ENCODE measurements at places on chromosomes 5 and 9.

DNA sequence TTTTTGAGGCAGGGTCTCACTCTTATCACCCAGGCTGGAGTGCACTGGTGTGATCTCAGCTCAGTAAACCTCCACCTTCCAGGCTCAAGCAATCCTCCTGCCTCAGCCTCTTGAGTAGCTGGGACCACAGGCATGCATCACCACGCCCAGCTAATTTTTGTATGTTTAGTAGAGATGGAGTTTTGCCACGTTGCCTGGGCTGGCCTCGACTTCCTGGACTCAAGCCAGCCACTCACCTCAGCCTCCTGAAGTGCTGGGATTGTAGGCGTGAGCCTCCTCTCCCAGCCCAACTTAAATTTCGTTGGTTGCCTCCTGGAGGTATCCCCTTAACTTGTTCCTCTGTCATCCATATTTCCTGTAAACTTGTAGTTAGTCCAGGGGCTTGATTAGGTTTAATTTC lies 47.2 kb downstream of the RAB24 start:
- DNase-seq: no peak

GRCh38 chr5:131381777-131382176 lies 117.9 kb downstream of the CDC42SE2 start:
- no peak for DNase-seq

GRCh38 chr9:36764364-36765076 lies 191.8 kb downstream of the MELK start:
- DNase-seq: no peak

- DNase-seq: no peak
Measured at GRCh38 chr5:1235838-1236237, 10.7 kb downstream of the SLC6A18 start.

GRCh38 chr9:5870691-5871090 lies 20.0 kb upstream of the MLANA start:
- no peak for DNase-seq

GRCh38 chr9:84277646-84278045 lies 62.9 kb downstream of the SLC28A3 start:
- DNase-seq: no peak

Measured in stimulated activated CD4-positive, alpha-beta T cell treated with anti-CD3 and anti-CD28 coated beads, TNF-alpha, amount 100 ng/mL, for 1 hour (primary cell).